GF-D8 (cell line): ENCODE measurements at places on chromosomes 7 and 10.

DNA sequence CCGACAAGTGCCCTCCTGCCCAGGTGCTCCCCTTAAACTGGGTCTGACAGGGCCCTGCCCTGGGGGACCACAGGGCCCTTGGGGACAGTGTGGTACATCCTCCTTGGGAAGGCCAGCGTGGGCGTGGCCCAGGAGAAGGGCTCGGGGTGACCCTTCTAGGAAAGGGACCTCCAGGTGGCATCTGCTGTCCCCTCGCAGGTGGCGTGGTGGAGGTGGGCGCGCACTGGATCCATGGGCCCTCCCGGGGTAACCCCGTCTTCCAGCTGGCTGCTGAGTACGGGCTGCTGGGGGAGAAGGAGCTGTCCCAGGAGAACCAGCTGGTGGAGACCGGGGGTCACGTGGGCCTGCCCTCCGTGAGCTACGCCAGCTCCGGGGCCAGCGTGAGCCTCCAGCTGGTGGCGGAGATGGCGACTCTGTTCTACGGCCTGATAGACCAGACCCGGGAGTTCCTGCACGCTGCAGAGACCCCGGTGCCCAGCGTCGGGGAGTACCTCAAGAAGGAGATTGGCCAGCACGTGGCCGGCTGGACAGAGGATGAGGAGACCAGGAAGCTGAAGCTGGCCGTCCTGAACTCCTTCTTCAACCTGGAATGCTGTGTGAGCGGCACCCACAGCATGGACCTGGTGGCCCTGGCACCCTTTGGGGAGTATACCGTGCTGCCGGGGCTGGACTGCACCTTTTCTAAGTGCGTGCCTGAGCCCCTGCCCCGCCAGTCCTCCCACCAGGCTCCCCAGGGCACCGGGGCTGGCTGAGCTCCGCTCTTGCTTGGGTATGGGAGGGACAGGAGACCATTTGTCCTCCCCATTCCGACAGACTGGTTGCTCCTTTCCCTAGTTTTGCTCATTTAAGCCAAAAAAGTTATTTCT is 972 bp downstream of the PAOX start:
- DNase-seq, result no peak

GRCh38 chr7:121505021-121505420 is 108.9 kb upstream of the FAM3C start:
- DNase-seq, result no peak

DNA sequence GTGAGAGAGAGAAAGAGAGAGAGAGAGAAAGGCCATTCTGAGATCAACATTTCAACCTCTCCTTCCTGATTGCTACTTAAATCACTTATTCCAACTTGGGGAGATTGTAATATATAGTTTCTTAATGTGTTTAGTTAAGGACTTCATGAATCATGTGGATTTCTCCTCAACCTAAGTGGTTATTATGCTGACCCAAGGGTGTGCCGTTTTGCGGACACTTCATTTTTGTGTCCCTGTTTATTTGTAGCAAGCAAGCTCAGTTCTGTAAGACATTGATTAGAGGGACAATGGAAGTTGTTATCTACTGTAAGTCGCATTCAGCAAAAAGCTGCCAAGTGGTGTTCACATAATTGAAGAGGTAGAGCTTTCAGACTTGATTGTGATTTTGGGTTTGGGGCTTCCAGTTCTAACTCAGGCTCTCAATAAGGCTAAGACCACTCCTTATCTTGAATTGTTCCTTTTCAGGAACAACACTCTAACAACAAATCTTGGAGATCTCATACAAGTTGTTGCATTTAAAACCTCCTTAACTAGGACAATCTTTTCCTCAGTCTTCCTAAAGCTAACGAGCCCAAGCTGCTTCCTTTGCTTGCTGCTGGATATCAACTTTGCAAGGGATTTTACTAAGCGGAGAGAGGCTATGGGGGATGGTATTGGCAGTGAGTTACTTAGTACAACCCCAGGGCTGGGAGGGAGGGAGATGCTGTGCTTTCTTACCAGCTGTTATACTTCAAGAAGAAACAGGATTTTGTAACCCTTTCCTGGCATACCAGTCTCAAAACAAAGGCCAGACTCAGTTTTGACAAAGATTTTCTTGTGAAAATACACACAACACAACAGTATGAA is 19.8 kb upstream of the COL1A2 start:
- no peak for DNase-seq

DNA sequence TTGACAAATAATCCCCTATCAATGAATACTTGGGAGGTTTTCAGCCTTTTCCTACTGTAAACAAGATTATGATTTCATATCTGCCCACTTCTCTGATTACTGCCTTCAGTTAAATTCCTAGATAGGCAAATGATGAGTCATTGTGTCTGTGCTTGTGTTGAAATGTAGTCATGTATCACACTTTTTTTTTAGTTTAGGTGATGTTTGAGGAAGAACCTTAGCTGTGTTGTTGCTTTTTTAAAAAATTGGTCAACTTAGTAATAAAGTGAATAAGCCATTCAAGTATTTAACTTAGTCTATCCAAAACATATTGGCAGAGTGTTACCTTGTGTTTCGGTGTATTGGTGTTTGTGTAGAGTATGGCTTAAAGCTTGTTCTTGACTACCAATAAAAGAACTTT is 60.0 kb downstream of the WAC start:
- DNase-seq, result no peak

GRCh38 chr10:24866604-24867583 is 85.5 kb downstream of the PRTFDC1 start:
- no peak for DNase-seq

- no peak for DNase-seq
Observed at GRCh38 chr7:388961-389701, 99.2 kb downstream of the FOXL3 start.

GRCh38 chr7:101693498-101694091 is 64.5 kb upstream of the MYL10 start:
- DNase-seq, result no peak

DNA sequence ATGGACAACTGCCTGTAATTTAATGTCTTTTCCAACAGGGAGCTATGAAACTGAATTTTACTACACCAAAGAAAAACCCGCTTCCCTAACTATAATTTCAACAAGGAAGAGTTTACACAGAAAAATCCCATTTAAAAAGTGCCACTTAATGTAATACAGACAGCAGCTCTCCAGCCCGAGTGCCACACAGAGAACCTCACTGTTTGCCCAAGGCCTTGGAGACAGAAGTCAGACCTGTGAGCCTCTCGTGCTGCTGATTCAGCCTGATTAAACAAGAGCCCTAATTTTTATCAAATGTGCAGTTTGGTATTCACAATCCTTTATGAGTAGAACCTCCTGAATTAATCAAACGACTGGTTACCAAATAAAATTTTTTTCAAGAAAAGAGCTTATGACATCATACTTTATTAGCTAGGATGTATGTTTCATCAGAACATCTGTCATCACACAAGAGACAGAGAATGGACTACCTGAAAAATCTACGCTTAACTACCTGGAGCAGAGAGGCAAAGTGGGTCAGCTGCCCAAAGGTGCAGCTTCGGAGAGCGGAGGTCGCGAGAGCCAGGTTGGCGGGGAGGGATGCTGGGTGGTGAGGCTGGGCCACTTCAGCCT is 543.6 kb downstream of the SDK1 start:
- no peak for DNase-seq
